Hematopoietic multipotent progenitor cell treated with erythropoietin and hydrocortisone succinate and interleukin-3 and kit ligand, for 15 days (in vitro differentiated cells): ENCODE measurements at places on chromosomes 4 and X.

- DNase-seq: no peak
These were observed 35.4 kb downstream of the CCSER1 start for GRCh38 chr4:90162566-90162965.

DNA sequence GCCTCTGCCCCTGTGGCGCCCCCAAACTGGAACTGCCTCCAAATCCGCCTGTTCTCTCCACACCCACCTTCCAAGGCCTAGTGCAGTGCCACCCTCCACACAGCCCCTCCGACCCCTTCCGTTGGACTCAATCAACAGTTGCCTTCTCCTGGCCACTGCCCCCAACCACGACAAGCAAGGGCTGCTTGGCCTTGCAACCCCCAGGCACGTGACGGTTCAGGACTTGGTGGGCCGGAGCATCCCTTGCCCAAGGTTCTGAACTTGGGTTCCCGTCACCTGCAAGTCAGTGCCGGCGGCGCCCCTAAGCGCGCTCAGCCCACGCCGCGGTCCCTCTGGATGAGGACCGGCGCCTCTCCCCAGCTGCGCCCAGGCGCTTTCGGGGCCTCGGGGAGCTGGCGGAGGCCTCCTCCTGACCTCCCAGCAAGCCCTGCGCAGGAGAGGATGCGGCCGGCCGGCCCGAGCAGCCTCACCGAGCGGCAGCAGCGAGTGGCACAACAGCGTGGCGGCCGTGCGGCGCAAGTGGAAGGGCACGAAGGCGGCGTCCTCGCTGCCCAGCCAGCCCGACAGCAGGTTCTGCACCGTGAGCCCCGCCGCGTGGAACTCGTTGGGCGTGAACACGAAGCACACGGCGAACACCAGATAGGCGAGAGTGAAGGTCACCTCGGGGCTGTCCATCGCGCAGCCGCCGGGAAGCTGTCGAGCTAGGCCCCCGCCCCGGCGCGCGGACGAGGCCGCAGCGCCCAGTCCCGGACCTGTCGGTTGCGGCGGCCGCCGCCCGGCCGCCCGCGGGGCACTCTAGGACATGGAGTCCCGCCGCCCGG is 750 bp downstream of the TMEM129 start:
- peak; percentile 35 for DNase-seq

DNA sequence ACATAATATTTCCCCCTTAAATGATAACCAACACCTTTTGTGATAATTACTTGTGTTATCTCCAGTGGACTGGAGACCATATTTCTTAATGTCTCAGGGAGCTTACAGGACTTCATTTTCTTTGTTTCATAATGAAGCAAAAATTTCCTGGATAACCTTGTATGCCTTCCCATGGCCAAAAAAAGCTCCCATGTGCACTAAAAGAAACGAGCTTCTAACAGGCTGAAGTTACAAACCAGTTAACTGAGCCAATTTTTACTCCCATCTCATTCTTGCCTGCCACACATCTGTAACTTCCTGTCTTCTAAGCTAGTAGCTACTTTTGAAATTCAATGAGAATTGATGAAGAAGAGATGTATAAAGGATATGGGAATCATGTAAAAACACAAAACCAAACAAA is 32.8 kb downstream of the GATB start:
- no peak for DNase-seq

- no peak for DNase-seq
These were observed 137.4 kb downstream of the CEP135 start for GRCh38 chr4:56086073-56086541.

DNA sequence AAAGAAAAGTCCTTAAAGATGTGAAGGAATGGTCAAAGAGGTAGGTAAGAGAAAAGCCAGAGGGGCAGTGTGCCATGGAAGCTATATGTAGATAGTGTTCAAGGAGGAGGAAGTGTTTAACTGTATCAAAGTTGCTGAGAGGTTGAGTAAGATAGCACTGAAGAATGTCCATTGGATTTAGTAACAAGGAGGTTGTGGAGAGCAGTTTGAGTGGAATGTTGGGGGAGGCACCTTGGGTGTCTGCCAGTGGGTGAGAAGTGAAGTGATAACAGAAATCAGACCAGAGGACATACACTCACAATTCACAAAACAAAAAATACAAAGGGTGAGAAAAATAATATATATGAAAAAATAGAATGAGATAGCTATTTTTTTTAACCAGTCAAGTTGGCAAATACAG is 121.3 kb upstream of the AMOT start:
- no peak for DNase-seq

- DNase-seq: no peak
These were observed 476.9 kb upstream of the NWD2 start for GRCh38 chr4:36767596-36767995.

DNA sequence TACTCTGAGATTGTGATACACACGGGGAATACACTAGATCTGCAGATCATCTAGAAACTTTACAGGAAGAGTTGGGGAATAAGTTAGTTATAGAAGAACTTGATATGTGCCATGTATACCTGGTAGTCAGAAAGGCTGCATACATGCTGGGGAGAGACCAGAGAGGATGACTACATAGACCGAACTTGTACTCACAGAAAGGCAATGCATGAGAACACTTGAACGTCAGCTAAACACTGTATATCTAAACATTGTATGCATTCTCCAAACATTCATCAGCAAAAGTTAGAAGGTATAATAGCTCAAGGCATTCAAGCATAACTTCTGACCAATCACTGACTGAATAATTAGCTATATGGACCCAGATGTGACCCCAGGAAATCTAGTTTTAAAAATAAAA is 78.0 kb upstream of the PDHA2 start:
- no peak for DNase-seq

GRCh38 chr4:134518574-134519217 is 317.1 kb upstream of the PABPC4L start:
- no peak for DNase-seq

DNA sequence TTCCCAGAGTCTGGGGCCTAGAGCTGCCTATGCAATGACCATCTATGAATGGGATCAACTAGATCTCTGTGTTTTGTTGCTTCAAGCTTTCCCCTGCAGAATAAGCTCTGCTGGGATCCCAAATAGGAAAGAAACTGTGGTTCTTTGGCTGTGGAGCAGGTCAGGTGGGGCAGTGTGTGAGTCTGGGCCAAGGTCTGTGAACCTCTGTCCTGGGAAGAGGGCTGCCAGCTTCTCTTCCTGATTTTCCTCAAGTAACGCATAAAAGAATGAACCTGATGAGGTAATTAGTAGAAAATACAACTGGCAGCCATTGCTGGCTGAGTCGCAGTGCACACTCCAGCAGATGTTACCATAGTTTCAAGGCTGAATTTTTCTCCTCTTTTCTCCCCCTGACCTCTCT is 4.6 kb upstream of the PIN4 start:
- DNase-seq: no peak

DNA sequence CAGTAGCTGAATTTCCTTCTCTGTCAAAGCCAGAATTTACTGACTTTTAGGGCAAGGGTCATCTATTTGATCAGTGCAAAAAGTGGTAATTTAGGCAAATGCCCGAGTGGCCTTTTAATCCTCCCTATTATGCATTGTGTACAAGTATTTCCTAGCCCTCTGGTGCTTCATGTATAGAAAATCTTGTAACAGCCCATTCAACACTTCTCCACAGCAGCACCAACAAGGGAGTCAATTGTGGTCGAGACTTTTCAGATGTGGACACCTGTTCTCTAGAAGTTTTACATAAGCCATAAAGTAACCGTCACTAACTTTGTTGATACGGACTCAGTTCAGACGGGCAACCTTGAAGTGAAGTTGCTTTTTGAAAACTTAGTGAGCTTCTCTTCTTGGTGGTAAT is 50.9 kb upstream of the FHDC1 start:
- DNase-seq: no peak

DNA sequence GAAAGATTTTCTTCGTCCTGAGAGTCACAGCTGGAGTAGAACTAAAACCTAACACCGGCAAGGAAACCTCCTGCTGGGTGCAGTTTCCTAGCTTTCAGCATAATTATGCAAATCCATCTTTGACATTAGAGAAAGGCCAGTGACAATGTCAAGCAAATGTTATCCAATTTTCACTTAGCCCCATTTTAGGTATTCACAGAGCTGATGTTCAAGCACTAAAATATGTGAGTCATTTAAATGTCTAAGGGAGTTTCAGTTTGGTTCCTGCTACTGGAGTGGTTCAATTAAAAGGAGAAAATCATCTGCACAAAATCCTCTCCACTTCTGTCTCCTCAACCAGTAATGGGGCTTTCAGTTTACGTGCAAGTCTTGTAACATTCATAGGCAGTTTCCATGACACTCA is 37.1 kb upstream of the AMOT start:
- no peak for DNase-seq

- DNase-seq: peak; percentile 69
These were observed 2.0 kb downstream of the RAPGEF2 start for GRCh38 chr4:159104694-159105414.

DNA sequence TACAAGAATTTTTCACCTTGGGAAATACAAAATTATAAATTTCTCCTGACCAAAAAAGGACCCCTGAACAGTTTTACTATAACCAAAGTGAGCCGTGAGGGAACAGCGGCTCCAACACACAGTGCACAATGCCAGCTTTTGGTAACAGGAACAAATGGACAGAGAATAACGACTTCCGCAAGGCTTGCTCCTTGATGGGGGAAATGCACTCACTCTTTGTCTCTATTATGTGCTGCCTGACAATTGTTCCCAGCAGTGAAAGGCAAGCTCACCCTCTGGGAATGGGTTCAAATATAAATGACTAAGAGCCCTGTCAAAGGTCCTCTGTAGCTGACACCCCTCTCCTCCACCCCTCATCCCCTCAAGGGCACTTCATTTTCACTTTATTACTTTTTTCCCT is 325.8 kb upstream of the GALNT7 start:
- DNase-seq: no peak

- DNase-seq: no peak
These were observed 47.4 kb downstream of the PTTG2 start for GRCh38 chr4:38007645-38008044.

GRCh38 chrX:137574102-137574783 is 8.3 kb downstream of the ZIC3 start:
- no peak for DNase-seq

DNA sequence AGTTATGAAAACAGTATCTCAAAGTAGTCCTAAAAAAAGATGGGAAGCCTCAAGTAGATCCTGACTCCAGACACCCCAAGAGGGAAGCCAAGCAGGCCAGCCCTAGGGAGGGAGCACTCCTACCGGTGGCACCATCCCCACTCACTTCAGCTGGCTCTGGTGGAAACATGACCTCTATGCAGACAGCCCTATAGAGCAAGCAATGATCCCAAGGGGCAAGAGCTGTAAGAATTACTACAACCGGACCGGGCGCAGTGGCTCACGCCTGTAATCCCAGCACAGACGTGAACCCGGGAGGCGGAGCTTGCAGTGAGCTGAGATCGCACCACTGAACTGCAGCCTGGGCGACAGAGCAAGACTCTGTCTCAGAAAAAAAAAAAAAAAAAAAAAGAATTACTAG is 5.7 kb downstream of the LETM1 start:
- DNase-seq: no peak

DNA sequence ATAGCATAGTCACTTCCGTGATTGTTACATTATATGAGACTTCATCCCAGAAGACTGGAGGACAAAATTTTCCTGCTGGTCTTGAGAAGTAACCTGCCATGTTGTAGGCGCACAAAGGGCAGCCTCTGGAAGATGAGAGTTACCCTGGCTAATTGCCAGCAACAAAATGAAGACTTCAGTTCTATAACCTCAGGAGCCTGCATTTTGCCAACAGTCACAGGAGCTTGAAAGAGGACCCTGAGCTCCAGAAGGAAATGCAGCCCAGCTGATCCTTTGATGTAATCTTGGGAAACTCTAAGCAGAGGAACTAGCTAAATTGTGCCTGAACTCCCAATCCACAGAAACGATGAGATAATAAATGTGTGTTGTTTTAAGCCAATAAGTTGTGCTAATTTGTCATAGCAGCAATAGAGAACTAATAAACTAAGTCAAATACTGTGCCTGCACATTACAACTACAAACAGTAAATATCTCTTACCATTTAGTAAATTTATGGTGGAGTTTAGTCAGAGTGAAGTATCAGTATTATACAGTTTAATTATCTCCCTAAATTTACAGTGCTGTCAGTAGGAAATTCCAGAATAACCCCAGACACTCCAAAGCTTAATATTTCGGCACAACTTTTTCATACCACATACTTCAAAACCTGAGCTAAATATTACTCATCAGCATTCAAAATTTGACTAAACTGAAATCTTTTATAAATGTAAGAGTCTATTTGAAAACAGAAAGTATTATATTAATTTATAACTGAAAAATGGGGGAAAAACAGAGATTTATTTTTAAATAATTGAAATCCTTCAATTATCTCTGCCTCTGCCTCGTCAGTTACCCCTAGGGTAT is 90.1 kb upstream of the MAPK10 start:
- no peak for DNase-seq

GRCh38 chr4:73037057-73037456 is 32.5 kb downstream of the COX18 start:
- no peak for DNase-seq

DNA sequence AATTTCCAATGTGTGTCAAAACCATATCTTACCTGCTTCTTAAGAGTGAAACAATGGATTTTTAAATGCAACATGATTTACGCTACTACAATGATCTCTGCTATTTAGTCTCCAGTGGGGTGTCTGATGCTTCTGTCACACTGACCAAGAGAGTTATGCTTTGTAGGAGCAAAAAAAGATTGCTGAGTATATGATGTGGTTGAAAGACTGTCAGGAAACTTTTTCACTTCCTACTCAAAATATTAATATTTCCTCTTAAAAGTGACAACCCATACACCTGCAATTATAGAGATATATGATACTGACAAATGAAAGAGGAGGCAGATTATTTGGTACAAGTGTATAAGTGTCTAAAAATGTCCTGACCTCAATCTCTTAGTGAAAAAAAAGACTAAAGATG is 105.2 kb upstream of the BMP3 start:
- no peak for DNase-seq

- DNase-seq: no peak
These were observed at the start of gene ING2 for GRCh38 chr4:183504930-183505610. Gene ING2 (plus strand): TSS chr4:183505058. CDS start chr4:183505196, 138 bp downstream.

DNA sequence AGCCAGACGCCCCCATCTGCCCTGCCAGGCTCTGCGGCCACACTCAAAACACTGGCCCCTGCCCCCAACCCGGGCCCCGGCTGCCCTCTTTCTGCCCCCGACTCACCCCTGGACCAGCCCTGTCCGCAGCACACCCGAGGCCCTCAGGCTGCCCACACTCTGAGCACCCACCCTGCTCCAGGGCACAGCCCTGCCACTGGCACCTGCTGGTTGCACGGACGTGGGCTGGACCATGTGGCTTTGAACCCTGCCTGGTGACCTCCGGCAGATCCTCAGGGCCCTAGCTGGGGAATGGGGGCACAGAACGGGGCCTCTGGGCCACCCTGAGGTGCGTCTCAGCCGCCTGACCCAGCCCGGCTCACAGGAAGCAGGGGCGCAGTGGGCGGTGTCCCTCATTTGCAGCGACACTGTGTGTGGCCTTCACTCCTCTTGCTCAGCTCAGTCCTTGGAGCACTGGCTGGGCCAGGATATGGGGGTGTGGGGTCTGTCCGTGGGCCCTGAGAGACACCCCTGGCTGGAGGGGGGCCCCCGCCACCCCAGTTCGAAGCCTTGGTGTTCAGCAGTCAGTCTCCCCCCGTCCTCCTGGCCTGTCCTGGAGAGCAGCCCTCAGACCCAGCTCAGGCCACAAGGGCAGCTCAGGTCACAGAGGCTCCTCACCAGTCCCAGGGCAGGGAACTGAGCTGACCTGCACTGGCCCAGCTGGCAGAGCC is 73.2 kb downstream of the FAM53A start:
- DNase-seq: no peak
